HAP-1 (cell line): ENCODE measurements at places on chromosomes 2 and 18.

DNA sequence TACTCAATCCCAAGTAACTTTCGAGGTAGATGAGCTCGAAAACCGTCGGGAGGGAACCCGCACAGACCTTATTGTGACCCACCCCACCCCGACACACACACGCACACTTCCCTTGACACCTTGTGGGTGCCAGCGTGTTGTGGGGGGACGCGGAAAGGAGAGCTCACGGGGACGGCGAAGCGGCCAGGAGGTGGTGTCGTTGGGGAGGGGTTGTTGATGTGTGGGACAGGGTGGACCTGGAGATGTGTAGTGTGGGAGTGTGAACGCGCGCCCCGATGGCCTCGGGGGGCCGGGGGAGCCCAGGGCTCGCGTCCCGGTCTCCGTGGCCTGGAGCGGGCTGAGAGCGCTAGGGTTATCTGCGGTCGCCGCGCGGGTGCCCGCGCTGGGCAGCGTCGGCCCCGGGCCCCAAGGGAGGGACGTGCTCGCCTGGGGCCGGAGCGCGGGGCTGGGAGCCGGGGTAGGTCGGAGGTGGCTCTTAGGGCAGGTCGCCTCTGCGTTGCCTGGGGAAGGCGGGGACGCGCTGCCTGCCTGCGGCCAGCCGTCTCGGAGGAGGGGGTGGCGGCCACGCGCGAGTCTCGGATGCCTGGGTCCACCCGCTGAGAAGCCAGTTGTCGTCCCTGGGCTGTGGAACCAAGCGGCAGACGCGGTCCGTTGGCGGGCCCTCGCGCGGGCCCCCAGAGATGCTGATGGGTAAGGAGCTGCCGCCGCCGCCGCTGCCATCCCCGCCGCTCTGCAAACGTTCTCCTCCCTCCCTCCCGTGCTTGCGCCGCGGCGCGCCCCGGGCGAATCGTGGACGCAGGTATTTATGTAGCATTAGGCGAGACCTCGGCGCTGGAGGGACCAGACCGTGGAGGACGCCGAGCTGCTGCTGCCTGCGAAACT lies 1.6 kb downstream of the KLHL29 start:
- peak; percentile 57 for DNase-seq

GRCh38 chr2:204986641-204987040 lies 441.4 kb downstream of the PARD3B start:
- no peak for DNase-seq

GRCh38 chr2:56040834-56041233 lies 117.3 kb upstream of the EFEMP1 start:
- DNase-seq, result no peak

DNA sequence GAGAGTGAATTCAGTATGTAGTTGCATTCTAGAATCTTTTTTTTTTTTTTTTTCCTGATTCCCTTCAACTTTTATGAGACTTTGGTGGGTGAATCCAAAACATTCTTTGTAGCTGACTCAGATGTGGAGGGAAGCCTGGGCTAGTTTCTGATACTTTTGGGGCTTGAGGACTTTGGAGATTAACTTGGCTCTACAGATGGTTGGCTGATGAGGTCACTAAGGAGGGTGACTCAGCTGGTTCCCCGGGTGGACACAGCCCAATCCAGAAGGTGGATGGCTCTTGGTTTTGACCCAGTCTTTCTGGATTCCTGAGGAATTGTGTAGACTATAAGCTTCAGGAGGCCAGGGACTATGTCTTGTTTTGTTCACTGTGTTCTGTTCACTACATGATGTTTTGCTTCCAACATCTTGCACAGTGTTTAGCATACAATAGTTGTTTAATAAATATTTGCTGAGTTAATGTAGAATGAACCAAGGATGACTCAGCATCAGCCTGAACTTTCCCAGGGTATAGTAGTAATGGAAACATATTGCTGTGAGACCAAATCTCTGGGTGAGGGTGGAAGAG lies 30.5 kb downstream of the LAMA3 start:
- DNase-seq, result no peak

DNA sequence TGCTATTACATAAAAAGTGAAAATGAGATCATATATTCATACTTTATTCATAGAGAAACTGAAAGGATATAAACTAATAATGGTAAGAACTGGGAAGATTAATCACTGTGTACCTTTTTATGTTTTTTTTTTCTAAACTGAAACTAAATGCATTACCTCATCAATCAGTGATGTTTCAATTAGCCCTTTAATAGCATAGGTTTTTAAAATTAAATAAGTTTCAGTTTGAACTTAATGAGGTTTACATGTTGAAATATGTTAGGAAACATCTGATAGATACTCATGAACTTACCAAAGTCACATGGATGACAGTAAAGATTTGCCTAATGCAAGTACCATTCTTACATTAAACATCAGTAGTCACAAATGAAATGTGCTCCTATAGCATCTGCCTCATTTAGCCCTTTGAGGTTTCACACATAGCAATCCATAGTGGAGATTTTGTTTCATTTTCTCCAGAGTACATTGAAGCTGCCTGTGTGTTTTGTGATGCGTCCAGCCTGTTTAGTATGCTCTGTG lies 8.9 kb downstream of the MAPRE2 start:
- no peak for DNase-seq

DNA sequence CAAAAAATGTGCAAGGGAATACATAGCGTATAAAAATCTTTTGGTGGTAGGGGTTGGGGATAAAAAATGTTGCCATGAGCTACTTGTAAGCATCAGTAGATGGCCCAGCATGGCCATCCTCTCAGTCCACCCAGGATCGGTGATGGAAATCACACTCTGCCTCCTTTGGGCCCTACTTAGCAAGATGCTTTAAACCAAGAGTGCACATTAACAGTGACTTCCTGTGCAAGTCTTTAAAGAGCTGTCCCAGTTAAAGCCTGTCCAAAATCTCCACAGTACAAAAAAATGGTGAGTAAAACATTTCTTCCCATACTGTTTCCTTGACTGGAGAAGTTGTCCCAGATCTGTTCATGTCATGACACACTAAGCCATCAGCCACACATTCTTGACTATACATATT lies 18.0 kb downstream of the ANKRD44 start:
- no peak for DNase-seq

- DNase-seq, result no peak
Measured at GRCh38 chr2:119114266-119114665, 44.3 kb downstream of the C1QL2 start.

DNA sequence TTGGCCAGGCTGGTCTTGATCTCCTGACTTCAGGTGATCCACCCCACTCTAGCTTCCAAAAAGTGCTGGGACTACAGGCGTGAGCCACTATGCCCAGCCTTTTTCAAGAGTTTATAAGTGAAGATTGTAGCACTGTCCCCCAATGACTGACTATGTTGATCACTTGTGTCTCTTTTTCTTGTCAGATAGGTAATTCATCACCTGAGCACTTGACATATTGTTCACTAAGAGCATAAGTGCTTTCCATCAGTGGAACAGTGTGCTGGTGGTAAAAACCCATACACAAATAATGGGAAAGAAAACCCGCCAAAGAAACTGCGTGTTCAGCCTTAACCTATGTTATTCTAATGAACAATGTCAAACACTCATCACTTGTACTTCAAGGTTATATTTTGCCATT lies 414.4 kb upstream of the CDH7 start:
- no peak for DNase-seq

DNA sequence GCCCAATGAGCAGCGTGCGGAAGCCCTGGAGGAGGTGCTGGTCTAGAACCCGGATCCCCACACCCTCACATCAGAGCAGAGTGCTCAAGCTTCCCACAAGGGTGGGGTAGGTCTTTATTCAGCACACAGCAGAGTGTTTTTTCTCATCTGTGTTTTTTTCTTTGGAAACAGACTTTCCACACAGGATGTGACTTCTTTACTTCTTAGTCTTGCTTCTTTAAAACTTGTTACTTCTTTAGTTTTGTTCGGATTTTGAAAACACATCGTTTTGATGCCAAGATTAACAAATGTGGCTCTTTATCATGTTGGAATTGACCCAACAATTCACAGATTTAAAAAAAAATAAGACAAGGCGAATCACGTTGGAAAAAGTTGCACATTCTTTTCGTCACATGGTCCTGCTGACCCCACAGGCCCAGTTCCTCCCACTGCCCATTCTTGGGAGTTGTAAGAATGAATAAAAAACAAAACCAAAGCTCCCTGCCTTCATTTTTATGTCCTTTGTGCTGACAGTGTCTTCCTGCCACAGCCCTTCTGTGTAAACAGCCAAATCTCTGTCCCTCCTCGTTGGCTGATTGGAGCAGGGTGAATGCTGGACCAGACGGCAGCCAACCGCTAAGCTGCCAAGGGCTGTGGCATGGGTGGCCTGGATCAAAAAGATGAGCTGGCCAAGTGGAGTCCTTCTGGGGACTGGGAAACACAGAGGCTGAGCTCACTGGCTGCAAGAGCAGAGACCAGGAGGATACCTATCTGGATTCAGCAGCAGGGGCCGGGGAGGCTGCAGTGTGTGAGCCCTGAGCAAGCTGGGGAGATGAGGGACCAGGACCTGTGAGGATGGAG lies 81.6 kb downstream of the TWIST2 start:
- peak; percentile 2 for DNase-seq

DNA sequence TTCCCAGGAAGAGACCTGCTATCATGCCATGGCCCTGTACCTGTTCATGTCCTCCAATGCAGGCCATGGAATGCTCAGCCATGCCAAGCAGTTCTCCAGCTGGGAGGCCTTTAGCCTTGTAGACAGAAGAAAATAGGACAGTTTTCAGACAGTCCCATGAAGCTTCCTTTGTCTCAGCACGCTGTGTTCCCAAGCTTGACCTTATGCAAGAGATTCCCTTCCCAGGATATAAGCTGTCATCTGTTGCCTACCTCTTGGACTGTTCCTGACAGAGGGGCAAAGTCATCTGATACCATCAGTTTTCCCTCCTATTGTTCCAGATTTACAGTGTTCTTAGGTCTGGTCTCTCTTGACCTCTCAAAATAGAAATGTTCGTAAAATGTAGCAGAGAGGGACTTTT lies 96.6 kb upstream of the EML6 start:
- no peak for DNase-seq

DNA sequence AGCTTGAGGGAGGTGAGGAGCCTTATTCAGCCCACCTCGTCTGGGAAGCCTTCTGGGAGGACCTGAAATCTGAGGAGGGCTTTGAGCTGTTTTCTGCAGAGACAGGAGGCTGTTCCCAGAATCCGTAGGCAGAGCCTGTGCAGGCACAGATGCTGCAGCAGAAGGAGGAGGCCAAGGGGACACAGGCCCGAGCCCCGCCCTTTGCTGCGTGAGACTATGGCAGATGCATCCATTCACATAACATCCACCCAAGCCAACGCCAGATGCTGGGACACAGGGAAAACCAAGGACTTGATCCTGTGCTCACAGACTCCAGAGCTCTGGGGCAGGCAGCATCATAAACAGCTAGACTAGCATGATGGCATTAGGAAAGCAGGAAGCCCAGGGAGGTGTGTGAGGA lies 98.2 kb downstream of the KCNF1 start:
- no peak for DNase-seq

GRCh38 chr2:149160701-149161217 lies 122.3 kb downstream of the LYPD6B start:
- DNase-seq, result no peak

DNA sequence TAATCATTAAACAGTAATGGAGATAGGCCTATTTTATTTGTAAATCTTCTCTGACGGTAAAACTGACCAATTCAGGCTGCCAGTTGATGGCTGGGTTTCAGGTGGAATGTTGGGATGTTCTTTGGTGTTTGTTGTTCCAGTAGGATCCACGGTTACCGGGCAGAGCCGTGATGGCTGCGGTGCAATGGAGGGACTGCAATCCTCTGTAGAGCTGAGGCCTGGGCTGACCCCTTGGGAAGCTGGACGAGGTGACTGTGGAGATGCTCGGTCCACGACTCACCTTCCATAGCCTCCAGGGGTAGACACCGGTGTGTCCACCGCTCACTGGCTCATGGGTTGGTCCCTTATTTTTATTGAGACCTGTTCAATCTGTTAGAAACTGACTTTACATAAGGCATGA lies 42.5 kb downstream of the ZNF519 start:
- no peak for DNase-seq
